CD8-positive, alpha-beta T cell (primary cell): ENCODE measurements at places on chromosomes 2 and 18.

DNA sequence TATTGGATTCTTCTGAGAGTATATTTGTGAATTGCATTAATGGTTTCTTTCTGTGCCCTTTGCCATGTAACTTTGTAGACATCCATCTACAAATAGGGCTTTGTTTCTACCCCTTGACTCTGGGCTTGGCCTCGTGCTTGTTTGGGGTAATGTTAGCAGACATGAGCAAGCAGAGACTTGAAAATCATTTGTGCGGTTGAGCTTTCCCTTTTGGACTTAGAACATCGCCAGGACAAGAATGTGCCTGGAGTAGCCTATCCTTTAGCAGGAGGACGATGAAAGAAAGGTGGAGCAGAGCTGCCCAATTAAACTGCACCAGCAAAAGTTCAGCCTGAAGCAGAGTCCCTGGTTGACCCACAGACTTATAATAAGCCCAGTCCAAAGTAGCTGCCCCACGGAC is 785.9 kb downstream of the EPHA4 start:
- DNase-seq = no peak

DNA sequence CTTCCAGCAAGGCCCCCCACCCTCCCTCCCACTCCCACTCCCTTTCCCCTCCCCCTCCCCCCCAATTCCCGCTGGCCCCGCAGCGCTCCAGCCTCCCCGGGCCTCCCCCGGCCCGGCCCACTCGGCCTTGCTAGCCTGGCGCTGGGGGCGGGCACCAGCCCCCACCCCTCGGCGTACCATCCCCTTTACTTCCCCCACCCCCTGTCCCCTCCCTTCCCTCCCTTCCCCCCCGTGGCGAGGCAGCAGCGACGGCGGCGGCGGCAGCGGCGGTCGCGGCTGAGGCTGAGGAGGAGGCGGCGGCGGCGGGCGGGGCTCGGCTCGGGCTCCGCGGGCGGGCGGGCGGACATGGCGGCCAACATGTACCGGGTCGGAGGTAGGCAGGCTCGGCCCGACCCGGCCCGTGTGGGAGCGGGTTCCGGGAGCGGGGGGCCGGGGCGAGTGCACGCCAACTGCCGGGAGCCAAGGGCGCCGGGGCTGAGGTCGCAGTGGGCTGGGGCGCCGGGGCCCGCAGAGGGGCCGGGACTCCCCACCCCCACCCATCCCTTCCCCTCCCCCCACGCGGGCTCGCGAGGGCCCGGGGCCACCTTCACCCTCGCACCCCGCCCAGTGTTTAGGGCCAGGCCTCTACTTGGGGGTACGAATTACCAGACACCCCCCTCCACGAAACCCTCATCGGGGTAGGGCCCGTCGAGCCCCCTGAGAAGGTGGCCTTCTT is at the start of gene MTA3:
TSS of gene MTA3 (plus strand) at position 232 of the 715 bp plus-strand sequence. CDS start at position 346, 114 bp downstream.
- DNase-seq = peak; percentile 61

DNA sequence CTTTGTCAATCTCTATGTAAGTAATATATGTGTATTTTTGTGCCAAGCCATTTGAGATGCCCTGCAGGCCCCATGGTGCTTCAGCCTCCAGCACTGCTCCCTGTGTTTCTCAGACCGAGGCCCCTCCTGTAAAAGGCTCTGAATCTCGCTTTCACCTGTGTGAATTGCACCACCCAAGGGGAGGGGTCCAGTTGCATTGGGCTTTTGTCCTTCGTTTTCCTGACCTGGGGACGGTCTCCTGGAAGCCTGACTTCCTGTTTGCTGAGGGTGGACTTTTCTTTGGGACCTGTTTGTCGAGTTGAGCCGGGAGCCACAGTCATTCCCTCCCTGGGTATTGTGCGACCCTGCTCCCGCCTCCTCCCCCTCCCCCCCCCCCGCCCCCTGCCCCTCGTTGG is 48.9 kb downstream of the AGAP1 start:
- DNase-seq = no peak

- no peak for DNase-seq
Measured at GRCh38 chr18:50832754-50833153, 12.9 kb upstream of the MRO start.

DNA sequence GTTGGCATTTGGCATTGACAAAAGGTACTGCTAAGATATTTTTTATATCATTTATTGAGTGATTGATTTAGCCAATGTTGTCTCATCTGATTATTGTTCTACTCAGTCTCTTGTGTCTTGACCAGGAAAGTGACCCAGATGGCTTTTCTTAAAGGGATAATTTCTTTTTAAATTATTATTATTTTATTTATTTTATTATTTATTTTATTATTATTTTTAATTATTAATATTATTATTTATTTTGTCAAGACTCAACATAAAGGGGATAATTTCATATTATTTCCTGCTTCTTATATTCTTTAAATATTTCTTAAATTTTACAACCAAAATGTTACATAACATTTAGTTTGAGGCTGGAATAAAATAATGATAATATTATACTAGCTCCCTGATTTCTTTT is 27.1 kb downstream of the DYNC2LI1 start:
- no peak for DNase-seq

- DNase-seq = no peak
Measured at GRCh38 chr2:239015901-239016675, 168.2 kb downstream of the TWIST2 start.

- no peak for DNase-seq
Measured at GRCh38 chr2:53770264-53770663, 2.7 kb downstream of the CHAC2 start.

- no peak for DNase-seq
Measured at GRCh38 chr18:52504589-52504988, 164.6 kb downstream of the DCC start.

GRCh38 chr2:48954935-48955334 is 199.4 kb downstream of the FSHR start:
- no peak for DNase-seq

DNA sequence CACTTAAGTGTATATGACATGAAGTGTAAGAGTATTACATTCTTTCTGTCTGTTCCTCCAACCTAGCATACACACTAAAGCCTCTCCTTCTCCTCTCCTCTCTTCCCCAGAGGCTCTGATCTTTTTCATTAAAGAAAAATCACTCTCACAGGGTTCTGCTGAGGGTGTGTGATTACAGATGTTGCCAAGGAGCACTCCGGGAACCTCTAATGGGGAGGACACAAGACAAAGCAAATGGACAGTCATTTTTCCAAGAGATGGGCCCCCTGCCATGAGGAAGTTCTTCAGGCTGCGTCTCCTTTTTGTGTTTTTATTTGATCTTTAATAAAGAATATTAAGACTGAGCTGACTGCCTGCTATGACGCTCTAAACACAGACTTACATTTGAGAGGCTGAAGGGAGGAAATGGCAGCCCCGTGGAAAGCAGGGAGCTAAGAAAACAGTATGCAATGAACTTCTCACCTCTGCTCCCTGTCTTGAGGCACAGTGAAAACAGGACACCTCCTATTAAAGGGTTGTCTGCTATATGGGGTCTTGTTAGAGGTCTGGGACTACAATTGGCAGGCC is 578.1 kb downstream of the PIK3C3 start:
- DNase-seq = no peak
